Neural crest cell (in vitro differentiated cells): ENCODE measurements at places on chromosomes 7 and 10. TPM values are rescaled to one million over a fixed set of nuclear protein-coding genes. Genes with fewer than 3 reads are reported as not detected.

ST8SIA6 gene
- not detected in 2 replicates for total RNA-seq

CYP2C9 gene
- total RNA-seq = not detected in 2 replicates

CXCL12 gene
- 3.6 and 4.0 TPM in 2 replicates for total RNA-seq

GIMAP4 gene
- total RNA-seq = not detected in 2 replicates

BNIP3 gene
- total RNA-seq = 26.1 and 33.1 TPM in 2 replicates

GSTO2 gene
- total RNA-seq = 0.27 and 0.58 TPM in 2 replicates

HOXA6 gene
- total RNA-seq = 1.6 and 2.0 TPM in 2 replicates

MNX1 gene
- total RNA-seq = 0.14 and 0.34 TPM in 2 replicates

LRIT1 gene
- total RNA-seq = not detected in 2 replicates

GARIN1A gene
- total RNA-seq = 1.8 and 1.9 TPM in 2 replicates

DNA sequence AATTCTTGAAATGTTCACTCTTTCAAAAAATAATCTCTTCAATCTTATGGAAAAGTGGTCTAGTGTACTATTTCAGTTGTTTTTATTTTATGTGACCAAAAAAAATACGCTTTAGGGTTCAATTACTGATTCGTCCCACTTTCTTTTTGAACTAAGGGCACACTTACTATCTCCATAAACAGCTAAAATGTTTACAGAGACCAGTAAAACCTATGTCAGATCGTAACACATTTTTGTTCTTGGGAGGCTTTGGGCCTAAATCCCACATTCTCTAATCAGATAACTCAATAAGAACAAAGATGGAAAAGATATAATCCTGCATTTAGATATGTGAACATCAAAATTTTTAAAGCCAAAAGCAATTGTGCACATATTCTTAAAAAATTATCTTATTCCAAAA, 29.8 kb upstream of the EPC1 start:
- no peak for DNase-seq

DNA sequence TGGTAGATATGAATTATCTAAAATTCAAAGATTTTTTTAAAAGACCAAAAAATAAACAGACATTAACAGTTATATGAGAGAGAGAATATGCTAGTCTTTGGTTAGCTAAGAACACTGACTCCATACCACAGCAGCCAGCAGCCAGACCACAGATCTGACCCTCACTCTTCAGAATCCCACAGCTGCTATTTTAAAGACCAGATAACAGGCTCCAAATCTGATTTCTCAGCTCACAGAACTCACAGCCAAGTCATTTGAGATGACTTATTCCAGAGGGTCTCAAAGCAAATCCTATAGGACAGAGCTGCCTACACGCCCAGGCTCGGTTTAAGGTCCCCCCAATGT, 20.4 kb downstream of the NUDCD3 start:
- no peak for DNase-seq

DNA sequence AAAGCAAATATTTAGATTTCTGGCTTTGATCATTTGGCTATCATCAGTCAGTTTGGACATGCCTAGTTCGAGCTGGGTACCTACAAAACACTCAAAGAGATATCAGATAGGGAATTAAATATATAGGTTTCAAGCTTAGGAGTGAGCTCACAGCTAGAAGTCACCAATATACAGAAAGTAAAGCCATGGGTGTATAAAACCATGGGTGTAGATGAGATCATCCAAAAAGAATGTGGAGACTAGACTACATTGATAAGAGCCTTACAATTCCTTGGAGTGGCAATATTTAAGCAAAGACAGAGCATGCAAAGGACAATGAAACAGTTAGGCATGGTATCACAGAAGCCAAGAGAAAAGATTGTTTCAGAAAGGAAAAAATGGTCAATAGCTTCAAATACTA, 7.2 kb upstream of the RALA start:
- no peak for DNase-seq

GRCh38 chr10:31368724-31369123, 49.7 kb downstream of the ZEB1 start:
- DNase-seq = no peak

GRCh38 chr10:99172128-99172738, 63.4 kb downstream of the HPSE2 start:
- peak; percentile 52 for DNase-seq

DNA sequence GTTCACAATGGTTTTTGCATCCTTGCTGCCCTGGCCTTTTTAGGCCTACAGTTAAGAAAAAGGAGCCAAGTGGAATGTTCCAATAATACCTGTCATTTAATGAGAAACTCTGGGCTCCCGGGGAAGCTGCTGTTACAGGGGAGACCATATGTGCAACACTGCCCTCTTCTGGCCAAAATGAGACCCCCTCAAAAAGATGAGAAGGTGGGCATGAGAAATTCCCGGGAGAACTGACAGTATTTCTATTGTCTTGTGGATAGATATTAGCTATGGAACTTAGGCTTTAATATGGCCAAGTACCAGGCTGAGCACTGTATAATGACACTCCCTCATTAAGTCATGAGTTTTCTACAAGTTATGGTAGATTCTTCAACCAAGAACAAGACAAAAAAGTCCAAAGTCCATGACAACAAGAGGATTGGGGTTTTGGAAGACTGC, 99.4 kb downstream of the CCDC3 start:
- DNase-seq = peak; percentile 73

DNA sequence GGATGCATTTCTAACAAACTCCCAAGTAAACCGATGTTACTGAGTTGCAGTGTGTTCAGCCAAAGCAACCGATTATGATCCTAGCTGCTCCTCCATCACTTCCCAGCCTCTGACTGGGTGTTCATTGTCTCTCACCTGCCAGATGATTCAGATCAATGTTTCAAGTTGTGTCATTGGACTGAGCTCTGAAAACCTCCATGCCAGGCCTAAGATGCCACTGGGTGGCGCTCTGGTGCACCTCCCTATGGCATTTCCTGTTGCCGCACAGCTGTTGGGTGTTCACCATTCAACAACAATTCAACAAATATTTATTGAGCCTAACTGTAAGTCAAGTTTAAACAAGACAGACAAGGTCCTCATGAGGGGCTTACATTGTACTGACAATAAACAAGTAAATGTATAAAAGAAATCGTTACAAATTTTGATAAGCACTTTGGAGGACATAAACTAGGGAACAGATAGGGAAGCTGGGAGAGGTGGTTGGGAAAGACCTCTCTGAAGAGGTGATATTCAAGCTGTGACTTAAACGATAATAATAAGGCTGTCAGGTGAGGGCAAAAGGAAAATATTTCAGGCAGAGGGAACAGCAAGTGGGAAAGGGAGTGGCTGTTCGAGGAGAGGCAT, 22.8 kb downstream of the RGR start:
- peak; percentile 42 for DNase-seq

DNA sequence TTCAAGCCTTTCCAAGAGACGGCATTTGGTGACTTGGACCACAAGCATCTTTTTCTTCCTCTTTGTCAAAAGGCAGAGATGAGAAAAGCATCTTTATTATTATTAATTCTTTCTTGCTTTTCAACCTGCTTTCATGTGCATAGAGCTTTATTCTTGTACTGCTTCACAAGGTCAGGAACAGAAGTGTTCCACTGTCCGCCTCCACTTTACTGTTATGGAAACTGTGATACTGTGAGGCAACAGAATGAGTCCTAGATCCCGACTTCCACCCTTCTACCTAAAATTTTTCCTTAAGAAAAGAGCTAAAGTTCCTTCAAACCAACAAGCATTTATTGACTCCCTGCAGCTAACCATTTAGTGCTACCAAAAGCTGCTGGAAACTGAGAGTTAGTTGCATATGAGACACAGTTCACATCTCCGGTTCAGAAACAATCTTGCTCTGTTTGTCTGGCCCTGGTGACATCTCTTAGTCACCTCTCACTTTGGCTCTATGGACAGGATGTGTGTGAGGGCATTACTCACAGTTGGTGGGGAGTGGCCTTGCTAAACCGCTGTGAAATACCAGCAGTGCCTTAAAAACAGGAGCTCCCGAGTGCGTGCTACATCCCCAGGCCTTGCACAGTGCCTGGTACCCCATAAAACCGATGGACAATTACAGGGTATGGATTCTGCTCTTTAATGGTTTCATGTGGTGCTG, 77.1 kb upstream of the TRIL start:
- no peak for DNase-seq

DNA sequence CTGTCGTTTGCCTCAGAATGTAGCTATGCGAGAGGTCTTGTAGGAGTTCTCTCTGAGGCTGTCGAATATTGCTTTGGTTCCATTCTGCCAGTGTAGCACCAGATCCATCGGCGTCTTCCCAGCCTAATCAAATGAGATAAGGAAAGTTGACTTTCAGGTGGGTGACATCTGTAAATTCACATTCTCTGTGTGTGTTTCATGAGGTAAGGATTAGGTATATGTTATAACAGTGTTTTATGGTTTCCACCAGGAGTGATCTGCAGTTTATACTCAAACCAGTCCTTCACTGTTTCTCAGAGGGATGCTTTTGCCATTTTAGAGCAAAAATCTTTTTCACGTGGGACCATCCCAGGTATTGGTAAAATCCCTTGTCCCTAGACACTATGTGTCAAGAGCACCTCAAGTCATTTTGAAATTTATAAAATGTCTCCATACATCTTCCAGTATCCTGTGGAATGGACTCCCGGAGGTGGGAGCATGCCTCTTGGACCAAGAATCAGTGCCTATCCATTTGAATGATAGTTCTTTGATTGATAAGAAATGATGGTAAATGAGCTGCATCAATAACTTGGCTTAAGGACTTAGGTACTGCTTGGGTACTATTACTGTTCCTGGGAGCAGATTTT, 7.9 kb downstream of the ANKRD1 start:
- no peak for DNase-seq

GRCh38 chr10:45052700-45053099, 52.0 kb downstream of the ZNF22 start:
- no peak for DNase-seq

- no peak for DNase-seq
Observed at GRCh38 chr7:142788303-142789289, 17.8 kb downstream of the PRSS2 start.

DNA sequence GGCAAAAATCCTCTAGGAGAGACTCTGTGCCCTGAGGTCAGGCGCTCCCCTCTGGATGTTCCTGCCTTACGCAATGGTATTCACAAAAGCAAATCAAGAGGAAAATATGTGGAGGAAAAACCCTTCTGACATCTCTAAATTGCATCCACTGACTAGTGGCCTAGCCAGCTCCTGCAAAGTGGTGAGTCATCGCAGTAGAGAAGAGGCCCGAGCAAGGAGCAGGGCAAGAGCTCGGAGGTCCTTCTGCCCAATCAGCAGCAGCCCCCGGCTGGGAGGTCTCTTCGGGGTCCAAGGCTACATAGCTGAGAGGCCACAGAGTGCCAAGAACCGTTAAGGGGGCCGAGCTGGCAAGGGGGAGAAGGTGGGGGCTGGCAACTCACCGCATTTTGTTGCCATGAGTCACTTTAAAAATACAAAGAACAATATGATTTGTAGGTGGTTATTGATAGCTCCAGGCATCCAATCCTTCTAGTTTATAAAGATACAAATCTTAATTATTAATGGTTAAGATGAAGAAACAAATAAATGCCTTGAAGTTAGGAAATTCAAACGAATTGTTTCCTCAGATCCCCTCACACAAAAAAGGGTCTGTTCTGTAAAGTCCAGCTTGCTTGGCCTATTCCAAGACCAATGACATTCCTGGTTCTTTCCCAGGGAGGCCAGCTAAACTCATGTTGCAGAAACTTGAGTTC, 161.6 kb downstream of the PKD1L1 start:
- peak; percentile 30 for DNase-seq
